Left kidney (tissue), 8 donors: ENCODE measurements at places on chromosomes 7 and 10. TPM values are rescaled to one million over a fixed set of nuclear protein-coding genes. Genes with fewer than 3 reads are reported as not detected.

STAG3 gene
- polyA plus RNA-seq = 30.7 TPM

ITGA8 gene
- polyA plus RNA-seq = 47.7 TPM

LOXL4 gene
- 3.7 TPM for polyA plus RNA-seq

TMEM184A gene
- polyA plus RNA-seq = 6.1 TPM

LIPJ gene
- 0.10 TPM for polyA plus RNA-seq

PNLIPRP3 gene
- not detected for polyA plus RNA-seq

CEP55 gene
- 21.6 TPM for polyA plus RNA-seq

ZWINT gene
- polyA plus RNA-seq = 75.8 TPM

ADAMTS14 gene
- polyA plus RNA-seq = 1.1 TPM

ASAH2 gene
- polyA plus RNA-seq = 6.8 TPM

SP8 gene
- polyA plus RNA-seq = not detected

CUL1 gene
- 62.9 TPM for polyA plus RNA-seq

CPA2 gene
- polyA plus RNA-seq = 0.60 TPM

PTPRZ1 gene
- polyA plus RNA-seq = 3.5 TPM

CREM gene
- polyA plus RNA-seq = 43.4 TPM

RAPGEF5 gene
- polyA plus RNA-seq = 37.6 TPM

GSAP gene
- 16.6 TPM for polyA plus RNA-seq
